ENCODE measurements at places on chromosomes 2 and 18.

DNA sequence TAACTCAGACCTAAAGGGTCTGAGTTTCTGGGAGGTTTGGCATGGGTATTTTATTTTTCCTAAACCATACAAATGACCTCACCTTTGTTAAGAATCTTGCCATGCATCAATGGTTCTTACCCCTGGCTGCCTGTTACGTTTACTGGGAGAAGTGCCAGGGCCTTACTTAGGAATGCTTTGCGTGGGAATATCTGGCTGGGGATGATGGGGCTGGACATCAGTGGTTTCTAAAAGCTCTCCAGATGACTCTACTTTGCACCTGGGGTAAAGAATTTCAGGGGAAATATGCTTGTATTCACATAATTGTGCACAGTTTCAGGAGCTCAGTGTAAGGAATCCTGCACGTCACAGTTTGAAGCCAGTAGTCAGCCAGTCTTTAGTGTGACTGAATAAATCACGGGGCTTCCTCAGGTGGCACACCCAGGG lies 18.2 kb upstream of the DAW1 start:
- DNase-seq = no peak

DNA sequence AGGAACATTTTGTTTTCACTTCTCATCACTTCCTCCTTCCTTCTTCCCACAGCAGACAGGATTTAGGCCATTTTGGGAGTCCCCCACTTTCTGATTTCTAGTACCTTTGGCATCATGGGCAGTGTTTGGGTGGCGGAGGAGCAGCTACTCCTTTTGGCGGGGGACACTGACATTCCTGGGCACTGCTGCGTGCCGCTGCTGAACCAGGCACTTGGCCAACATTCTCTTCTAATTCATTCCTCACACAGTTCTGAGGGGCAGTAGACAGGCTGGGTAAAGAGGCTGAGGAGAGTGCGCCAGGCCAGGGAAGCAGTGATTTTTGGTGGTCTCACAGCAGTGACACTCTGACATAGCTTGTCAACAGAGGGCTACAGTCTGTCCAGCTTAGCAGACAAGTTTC lies 270.2 kb downstream of the LOXHD1 start:
- DNase-seq = no peak

DNA sequence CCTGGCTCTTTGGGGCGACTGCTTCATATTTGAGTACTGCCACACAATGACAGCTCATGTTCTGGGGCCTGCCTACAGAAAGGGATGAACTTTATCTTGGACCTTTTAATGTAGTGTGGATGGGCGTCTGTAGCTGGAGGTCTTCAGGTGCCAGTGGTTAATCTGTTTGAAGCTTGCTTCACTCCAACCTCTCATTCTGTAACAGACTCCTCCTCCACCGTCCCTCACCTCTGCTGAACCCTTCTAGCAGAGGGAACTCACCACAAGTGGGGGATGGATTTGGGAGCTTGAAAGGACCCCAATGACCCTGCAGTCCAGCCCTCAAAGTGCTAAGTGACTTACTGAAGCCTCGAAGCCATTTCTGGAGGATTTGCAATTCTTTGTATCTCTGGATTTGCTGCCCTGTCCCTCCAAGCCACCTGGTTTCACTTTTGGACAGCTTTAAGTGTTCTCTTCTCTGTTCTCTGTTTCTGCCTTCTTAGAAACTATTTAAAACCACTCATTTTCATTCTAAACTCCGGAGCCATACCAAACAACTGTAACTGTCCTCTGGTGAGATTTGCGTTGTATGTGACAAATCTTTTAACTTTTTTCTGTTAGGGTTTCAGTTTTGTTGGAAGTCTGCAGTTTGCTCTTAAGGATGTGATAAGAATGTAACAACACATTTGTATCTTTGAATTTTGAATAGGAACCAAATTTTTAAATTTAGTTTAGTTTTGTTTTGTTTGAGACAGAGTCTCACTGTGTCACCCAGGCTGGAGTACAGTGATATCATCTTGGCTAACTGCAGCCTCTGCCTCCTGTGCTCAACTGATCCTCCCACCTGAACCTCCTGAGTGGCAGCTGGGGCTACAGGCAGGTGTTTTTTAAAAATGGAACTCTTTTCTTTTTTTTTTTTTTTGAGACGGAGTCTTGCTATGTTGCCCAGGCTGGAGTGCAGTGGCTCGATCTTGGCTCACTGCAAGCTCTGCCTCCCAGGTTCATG lies 37.0 kb upstream of the CASP8 start:
- DNase-seq = no peak

GRCh38 chr2:10375570-10376281 lies 72.4 kb downstream of the ODC1 start:
- DNase-seq = no peak

DNA sequence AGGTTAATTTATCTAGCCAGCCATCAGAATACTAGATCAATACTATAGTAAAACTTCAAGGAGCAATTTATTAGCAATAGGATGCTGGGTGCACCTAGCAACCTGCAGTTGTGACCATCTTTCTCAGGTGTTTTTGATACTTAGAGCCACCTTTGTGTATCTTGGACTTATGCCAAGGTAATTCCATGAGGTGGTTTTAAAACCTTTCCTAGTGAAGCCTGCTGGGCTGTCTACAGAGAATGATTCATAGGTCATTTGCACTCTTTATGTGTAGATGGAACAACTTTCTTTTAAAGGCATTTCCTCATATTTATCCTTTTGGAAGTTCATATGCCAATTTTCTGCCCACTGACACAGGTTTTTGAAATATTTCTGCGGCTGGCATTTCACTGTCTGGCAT lies 1030.1 kb upstream of the POU3F3 start:
- no peak for DNase-seq

- no peak for DNase-seq
Measured at GRCh38 chr2:43541165-43541564, 54.7 kb downstream of the THADA start.

- DNase-seq = no peak
Measured at GRCh38 chr2:167954495-167954894, 292.9 kb downstream of the STK39 start.

DNA sequence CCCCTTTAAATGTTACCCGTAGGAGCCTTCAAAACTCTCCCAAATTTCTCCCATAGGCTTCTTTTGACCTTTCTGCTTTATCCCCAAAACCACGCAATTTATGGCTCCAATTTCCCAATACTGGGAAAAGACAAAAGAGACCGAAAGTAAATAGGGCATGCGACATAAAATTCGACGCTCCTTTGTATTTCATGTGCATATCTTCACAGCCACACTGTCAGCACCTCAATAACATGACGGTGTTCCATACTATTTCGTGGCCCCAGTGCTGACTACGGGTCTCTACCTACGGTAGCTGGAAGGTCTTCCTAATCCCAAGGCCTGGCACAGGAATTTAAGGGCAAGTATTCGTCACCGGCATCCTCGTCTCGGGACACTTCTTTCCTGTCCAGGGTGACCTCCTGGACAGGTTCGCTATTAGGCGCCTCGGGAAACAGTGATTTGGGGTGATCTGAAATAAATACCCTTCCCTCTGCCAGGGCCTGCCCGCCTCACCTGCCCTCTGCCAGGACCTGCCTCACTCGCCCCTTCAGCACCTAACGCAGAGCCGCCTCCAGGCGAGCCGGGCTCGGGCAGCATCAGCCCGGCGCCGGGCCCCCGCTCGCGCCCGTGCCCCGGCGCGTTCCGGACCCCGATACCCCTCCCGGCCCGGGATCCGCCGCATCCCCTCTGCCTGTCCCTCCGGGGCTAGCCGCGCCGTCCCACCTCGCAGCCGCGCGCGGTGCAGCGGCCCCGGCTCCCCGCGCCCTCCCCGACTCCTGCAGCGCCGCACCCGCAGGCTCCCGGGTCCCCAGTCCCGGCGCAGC lies 680 bp downstream of the DTNB start:
- peak; percentile 42 for DNase-seq

- no peak for DNase-seq
Measured at GRCh38 chr2:233198026-233198425, 53.4 kb upstream of the ATG16L1 start.

DNA sequence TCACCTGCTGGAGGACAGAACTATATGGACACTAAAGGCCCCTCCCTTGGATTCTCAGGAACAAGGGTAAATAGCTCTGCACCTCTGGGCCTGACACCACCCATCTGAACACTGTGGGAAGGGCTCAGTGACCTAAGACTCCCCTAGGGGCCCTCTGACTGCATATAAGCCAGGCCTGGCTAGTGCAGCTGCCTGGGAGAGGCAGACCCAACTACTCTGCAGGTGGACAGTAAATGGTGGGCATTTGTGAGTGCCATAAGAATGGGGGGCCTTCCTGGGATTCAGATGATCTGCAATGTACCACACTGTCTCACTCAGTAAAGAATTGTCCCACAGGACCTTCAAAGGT lies 11.2 kb upstream of the WIPF1 start:
- no peak for DNase-seq

GRCh38 chr18:12960853-12961397 lies 13.1 kb downstream of the SEH1L start:
- no peak for DNase-seq

GRCh38 chr2:128361376-128362131 lies 42.9 kb upstream of the HS6ST1 start:
- DNase-seq = no peak

DNA sequence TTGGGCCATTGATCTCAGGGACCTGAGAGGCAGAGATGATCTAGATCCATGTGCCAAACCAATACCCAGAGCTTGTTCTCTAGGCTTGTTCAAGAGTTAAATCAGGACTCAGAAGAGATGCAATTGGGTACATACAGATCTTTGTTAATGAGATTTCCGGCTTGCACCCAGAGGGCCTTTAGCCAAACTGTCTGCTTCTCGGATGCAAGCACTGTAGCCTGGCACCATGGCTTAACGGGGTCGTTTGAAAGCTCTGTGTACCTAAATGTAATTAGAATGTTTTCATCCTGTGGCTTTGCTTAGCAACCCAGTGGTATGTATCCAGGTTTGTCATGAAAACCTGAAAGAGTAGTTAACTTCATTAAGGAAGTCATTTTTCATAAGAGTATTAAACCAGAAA lies 94.2 kb downstream of the TPGS2 start:
- DNase-seq = no peak

DNA sequence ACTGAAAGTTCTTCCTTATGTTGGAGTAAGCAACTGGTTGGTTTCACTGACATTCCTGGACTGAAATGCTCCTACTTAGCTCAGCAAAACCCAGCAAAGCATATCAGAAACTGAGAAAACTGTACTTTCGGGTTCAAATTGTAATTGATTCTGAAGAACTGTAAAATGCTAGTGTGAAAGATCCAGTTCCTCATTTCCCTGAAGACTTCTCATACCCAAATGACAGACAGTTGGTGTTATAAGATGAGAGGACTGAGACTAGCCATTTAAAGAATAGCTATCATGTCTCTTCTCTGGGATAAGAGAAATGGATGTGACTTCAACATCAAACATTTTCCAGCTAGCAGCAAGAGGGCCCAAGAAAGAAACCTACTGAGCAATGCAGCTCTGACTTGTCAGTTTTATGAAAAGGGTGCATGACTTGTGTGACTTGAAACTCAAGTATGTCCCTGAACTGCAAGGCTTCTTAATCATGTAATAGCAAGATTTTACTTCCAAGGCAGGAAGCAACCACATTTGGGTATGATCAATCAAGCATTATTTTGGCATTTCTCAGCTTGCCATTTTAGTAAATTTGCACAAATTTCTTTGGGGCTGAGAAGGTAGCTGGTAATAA lies 420.3 kb upstream of the MMADHC start:
- DNase-seq = no peak

GRCh38 chr2:8133913-8134472 lies 547.9 kb upstream of the ID2 start:
- no peak for DNase-seq

- DNase-seq = peak; percentile 51
Measured at GRCh38 chr2:159035790-159036411, 67.5 kb downstream of the TANC1 start.

DNA sequence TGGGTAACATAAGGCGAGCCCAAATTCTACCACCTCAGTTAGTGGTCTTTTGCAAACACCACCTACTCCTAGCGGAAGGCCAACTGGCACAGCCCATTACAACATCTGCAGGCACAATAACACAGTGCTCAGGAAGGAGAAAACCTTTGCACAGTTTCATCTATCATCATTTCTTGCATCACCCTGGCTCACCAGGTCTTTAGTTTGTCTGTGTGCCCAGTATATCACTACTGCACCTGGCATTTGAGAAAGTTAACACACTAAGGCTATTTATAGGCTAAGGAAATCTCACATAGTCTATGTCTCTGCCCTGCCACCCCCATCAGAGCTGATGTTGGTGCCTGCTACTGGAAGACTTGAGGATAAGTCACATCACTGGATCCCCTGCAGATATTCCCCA lies 484.0 kb downstream of the SATB2 start:
- no peak for DNase-seq

GRCh38 chr2:203532957-203533658 lies 2.0 kb downstream of the RAPH1 start:
- peak; percentile 70 for DNase-seq

DNA sequence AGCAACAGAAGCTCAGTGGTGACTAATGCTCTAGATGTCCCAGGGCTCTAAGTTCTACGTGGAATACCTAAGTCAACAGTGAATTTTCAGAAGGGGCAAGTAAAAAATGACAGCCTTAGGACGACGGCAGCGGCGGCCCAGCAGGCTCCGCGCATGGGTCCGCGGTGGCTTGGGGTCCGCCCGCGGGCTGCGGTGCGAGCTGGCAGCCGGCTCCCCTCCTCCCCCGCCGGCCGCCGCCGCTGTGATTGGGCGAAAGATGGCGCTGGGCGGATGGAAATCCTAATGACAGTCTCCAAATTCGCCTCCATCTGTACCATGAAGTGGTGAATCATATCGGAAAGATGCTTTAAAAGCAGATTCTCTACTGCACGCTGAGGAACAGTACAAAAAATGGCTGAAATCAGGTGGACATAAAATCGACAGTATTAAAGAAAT lies 74.7 kb downstream of the HNRNPLL start:
- DNase-seq = peak; percentile 36

DNA sequence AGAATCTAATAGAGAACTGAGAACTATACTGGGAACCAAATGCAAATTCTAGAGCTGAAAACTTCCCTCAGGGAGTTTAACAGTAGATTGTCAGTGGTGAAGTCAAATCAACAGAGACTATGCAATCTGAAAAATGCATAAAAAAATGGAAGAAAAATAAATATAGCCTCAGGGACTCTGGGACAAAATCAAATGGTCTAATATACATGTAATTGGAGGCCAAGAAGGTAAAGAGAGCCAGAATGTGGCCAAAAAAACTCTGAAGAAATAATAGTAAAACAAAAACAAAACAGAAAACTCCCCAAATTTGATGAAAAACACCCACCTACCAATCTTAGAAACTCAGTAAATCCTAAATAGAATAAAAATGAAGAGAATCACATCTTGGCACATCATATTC lies 16.5 kb downstream of the DNAJC27 start:
- no peak for DNase-seq

- DNase-seq = no peak
Measured at GRCh38 chr18:13303756-13304364, 85.3 kb downstream of the LDLRAD4 start.
